Stimulated activated CD4-positive, alpha-beta T cell treated with anti-CD3 and anti-CD28 coated beads, Interleukin-12 subunit alpha, Interleukin-12 subunit beta, amount 100 ng/mL, for 4 hours (primary cell): ENCODE measurements at places on chromosomes 16 and 17.

DNA sequence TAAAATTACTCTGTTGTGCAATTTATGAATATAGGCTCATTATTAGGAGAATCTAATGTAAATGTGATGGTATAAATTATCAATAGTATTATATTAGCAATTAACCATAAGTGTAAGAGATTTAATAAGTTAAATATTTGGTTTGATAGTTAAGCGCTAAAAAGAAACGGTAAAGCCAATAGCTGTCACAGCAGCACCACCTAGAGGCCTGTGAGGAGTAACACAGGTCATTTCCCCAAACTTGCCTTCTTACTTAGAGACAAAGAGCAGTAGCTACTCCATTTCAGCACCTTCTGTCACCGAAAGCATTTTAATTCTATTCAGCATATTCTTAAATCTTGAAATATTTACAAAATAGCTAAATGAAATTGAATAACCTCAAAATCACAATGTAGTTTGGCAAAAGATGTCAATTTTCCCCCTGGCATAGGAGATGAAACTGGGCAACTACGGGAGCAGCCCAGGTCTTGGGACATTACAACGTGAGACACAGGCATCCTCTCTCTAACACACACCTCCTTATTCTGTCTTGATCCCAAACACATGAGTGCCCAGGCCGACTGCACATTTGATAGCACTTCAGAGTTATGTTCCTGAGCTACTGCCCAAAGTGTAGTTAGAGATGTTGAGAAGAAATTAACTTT lies 14.3 kb upstream of the DYNLRB2 start:
- DNase-seq = peak; percentile 41

GRCh38 chr16:50463581-50464324 lies 84.4 kb upstream of the NKD1 start:
- DNase-seq = no peak

GRCh38 chr17:50146927-50147665 lies 3.4 kb downstream of the PPP1R9B start:
- DNase-seq = no peak

DNA sequence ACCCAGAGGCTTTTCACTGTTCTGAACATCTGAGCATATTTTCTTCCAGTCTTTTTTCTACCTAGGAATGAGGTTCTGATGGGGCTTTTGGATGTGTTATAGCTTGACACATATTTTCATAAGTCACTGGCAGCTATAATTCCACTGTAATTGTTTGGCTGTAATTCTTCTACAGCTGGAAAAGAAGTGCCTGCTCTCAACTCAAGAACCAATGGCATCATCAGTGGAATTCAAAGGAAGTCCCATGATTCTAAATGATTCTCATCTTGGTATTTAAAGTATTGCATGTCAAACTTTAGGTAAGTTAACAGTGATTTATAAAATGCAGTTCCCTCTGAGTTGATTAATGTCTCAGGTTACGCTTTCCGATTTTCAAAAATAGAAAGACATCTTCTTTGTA lies 16.8 kb downstream of the WIPI1 start:
- DNase-seq = no peak

- no peak for DNase-seq
These were observed 93.7 kb downstream of the TANGO6 start for GRCh38 chr16:68936736-68937631.

GRCh38 chr17:77128896-77129567 lies 11.7 kb upstream of the SEC14L1 start:
- DNase-seq = no peak

DNA sequence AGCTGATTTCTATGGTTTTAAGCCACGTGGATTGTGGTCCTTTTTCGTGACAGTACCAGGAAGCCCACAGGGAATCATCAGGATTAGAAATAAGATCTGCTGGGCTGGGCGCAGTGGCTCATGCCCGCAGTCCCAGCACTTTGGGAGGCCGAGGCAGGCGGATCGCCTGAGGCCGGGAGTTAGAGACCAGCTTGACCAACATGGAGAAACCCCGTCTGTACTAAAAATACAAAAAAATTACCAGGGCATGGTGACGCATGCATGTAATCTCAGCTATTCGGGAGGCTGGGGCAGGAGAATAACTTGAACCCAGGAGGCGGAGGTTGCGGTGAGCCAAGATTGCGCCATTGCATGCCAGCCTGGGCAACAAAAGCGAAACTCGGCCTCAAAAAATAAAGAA lies 6.5 kb downstream of the NMRAL1 start:
- DNase-seq = no peak

DNA sequence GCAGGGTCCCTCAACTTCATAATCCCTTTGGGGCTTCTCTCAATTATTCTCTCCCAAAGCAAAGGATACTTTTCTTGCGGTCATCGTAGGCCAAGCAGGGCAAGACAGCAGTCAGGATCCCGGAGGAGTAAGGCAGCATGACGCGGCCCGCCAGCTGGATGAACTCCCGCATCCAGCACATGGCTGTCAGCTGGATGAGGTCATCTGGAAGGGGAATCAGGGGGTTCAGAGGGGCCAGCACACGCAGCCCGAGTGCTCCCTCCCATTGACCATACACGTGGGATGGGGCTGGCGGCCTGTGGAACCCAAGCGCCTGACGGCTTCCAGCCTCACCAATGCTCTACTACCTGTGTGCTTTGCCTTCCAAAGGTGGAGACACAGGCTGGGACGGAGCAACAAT lies 19.2 kb downstream of the VAC14 start:
- no peak for DNase-seq

DNA sequence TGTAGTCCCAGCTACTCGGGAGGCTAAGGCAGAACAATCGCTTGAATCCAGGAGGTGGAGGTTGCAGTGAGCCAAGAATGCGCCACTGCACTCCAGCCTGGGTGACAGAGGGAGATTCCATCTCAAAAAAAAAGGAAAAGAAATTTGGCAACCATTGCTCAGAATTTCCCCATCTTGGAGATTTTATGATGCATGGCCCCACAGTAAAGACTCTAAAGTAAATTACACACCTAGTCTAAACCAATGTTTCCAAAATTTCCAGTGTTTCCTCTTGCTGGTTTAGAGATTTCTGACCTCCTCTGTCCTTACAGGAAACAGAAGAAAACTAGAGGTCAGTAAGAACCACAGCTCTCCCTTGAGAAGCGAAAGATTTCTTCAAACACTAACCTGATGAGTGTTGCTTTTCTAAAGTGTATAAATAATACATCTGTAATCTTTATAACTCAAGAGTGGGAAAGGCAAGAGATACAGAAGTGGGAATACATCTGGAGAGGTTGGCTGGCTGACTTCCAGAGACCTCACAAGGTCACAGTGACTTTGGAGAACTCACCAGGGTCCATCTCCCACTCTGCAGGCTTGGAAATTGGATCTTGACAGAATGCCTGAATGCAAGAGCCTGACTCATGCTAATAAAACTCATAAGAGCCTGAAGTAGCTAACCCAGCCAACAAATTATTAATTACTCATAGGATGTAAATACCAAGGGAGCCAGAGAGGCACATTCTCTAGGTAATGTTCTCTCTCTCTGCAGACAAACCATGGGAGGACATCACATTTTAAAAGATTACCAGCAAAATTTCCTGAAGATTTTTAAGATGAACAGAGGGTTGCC lies 8.8 kb downstream of the ADAT1 start:
- no peak for DNase-seq

GRCh38 chr16:67242138-67242730 lies 5.0 kb downstream of the FHOD1 start:
- no peak for DNase-seq

DNA sequence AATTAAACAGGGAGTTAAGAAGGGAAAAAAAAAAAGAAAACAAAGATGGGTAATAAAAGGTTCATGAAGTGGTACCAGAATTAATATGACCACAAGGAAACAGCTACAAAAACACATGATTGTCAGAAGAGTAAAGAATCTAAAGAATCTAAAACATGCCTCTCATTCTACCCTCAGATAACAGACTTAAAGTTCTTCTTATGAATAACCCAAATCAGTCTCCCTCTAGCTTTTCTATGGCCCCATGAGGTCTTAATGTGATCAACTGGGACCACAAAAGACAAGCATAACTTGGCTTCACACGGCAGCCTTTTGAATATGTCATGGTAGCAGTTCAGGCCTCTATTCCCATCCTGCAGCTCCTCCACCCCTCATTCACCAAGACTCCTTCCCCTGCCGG lies 6.9 kb downstream of the MYH10 start:
- DNase-seq = no peak

DNA sequence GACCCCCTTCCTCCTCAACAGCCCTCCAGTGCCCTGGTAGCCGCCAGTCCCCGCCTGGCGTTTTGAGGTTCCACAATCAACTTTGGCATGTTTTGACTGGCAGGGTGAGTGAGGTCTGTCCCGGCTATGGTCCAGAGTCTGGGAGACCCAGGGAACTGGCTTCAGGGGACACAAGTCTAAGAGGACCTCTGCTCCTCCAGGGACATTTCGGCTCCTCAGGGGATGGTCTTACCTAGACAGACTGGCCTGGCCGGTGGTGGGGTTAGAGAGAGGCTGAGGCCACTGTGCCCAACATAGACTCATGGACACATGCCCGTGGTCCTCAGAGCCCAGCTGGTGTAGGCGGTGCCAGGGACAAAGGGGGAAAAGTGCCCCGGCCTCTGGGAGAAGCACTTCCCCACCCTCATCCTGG lies 2.2 kb downstream of the TMC8 start:
- no peak for DNase-seq

GRCh38 chr17:65193716-65194293 lies 56.6 kb downstream of the RGS9 start:
- DNase-seq = no peak

GRCh38 chr16:58684354-58685083 lies at the start of gene SLC38A7:
Gene SLC38A7 (minus strand): TSS chr16:58684770. CDS start chr16:58680126, 4,644 bp downstream.
- DNase-seq = peak; percentile 69

DNA sequence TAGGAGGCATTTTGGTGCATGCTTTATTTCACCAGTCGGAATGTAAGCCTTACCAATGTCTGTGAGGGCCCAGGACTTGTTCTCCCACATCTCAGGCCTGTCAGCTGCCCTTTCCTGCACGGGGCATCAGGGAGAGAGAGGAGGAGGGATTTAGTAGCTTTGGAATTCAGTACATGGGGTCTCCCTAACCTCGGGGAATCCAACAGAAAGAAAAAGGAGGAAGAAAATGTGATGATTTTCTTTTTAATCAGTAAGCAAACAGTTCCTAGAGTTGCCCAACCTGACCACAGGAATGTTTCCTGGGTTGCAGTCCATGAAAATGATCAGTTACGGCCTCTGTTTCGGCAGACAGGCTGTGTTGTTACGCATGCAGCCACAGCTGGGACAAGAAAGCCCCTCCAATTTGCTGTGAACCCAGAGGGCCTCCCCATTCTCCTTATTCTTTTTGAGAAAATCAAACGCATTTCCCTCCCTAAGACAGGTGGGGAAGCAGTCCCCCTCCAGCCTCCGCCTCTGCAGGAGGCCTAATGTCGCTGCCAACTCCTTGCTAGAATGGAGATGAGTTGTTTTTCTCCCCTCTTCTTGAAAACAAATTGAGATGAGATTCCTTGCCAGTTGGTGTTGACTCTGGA lies 53.1 kb upstream of the TANGO6 start:
- DNase-seq = no peak

- no peak for DNase-seq
These were observed 48.4 kb downstream of the FBXL20 start for GRCh38 chr17:39352986-39353385.

- DNase-seq = no peak
These were observed 6.5 kb upstream of the CDH15 start for GRCh38 chr16:89164847-89165680.

DNA sequence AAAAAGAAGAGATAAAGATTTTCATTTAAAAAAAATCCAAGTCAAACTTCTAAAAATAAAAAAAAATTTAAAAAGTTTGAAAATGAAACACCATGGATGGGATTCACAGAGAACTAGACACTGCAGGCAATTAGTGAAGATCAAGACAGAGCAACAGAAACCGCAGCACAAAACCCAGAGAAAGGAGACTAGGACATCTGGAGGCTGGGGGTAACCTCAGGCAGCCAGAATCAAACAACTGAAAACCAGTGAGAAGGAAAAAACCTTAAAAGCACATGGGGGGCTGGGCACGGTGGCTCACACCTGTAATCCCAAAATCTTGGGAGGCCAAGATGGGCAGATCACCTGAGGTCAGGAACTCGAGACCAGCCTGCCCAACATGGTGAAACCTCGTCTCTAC lies 30.6 kb downstream of the LITAFD start:
- DNase-seq = no peak

DNA sequence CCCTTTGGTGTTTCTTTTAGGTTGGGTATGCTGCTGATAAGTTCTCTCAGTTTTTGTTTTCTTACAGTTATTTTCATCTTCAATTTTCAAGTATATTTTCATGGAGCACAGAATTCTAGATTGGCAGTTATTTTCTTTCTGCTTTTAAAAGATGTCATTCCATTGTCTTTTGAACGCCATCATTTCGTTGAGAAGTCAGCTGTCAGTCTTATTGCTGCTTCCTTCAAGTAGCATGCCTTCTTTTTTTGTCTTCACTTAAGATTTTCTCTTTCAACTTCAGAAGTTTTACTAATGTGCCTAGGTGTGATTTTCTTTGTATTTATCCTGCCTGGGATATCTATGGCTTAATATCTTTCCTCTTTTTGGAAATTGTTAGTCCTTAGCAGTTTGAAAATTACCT lies 262.2 kb upstream of the PMFBP1 start:
- DNase-seq = no peak

DNA sequence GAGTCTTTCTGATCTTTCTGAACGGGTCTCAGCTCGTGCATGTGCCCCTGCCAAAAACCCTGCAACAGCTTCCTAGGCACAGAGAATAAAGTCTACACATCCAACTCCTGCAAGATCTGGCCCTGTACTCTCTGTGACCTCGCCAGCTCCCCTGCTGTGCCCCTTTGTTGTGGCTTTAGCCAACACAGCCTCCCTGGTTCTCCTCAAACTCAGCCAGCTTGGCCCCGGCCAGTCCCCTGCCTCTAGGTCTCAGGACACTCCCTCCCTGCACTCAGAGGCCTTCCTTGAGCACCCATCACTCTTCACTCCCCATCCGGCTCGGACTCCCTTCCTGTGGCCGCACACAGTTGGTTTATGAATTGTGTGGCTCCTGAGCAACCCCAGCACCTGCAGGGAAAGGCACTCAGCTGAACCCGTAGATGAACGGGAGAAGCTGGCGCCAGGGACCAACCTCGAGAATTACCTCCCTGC lies 1.4 kb downstream of the CEP131 start:
- no peak for DNase-seq

DNA sequence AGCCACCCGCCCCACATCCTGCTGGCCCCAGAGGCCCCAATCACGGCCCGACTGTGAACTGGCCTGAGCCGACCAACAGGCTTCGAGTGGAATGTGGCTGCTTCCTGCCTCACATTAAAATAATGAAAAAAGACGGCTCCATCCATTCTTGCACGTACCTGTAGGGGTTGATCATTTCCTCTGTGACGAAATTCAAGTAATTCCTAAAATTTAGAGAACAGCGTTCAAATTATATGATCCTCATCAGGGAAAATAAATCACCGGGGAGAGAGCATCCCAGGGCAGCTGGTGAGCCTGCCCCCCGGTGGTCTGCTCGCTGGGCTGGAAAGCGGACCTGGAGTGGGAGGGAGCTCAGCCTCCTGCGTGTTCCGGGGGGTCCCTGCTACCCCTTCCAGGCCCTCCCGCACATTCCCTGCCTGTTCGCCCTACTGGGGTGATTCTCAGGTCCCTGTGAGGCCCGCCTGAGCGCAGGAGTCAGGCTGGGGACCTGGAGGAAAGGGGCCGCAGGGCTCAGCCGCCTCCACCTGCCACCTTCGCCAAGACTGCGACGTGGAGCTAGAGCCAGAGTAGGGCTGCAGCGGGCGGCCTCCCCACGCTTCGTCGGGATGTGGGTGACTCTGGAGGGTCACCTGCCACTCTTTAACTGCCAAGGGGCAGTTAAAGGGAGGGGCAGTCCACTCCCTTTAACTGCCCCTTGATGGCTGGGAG lies 28.9 kb downstream of the SLC7A5 start:
- no peak for DNase-seq

GRCh38 chr16:4298761-4299522 lies 16.9 kb upstream of the GLIS2 start:
- DNase-seq = no peak

GRCh38 chr17:66711401-66711800 lies 123.5 kb upstream of the CACNG5 start:
- no peak for DNase-seq
